ENCODE measurements at places on chromosomes 12 and 14. TPM values are rescaled to one million over a fixed set of nuclear protein-coding genes. Genes with fewer than 3 reads are reported as not detected.
A peak's percentile ranks its signal among the peaks of the same experiment; 100 is the strongest.

DNA sequence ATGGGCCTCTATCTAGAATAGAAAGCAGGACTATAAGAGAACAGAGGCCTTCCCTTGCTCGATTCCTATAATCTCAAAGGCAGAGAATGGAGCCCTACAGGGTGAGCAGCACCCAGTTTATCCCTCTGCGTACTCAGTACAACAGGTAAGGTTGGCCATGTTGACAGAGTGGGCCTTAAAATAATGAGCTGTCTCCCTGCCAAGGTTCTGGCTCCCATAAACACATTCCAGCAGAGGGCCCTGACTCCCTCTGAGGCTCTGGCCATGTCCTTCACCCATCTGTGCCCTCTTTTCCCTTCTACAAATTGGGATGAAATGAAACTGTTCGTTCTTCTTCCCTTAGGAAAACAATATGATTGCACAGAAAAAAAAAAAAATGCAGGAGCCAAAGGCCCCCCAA lies 16.9 kb upstream of the PNMA1 start:
- peaks cover 24% of the 10 kb centered on the region for H3K4me1 ChIP-seq
- H3K27me3 ChIP-seq = no peaks in the 10 kb centered on the region
- H3K4me3 ChIP-seq = no peak overlapping the region
- H3K27ac ChIP-seq = no peak overlapping the region
- DNase-seq = no peak

DNA sequence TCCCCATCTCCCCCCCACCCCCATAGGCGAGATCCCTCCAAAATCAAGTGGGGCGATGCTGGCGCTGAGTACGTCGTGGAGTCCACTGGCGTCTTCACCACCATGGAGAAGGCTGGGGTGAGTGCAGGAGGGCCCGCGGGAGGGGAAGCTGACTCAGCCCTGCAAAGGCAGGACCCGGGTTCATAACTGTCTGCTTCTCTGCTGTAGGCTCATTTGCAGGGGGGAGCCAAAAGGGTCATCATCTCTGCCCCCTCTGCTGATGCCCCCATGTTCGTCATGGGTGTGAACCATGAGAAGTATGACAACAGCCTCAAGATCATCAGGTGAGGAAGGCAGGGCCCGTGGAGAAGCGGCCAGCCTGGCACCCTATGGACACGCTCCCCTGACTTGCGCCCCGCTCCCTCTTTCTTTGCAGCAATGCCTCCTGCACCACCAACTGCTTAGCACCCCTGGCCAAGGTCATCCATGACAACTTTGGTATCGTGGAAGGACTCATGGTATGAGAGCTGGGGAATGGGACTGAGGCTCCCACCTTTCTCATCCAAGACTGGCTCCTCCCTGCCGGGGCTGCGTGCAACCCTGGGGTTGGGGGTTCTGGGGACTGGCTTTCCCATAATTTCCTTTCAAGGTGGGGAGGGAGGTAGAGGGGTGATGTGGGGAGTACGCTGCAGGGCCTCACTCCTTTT lies 2.7 kb downstream of the GAPDH start:
- H3K4me3 ChIP-seq = peak overlapping the region; percentile 94
- H3K4me1 ChIP-seq = peaks cover 60% of the 10 kb centered on the region
- H3K27ac ChIP-seq = peak overlapping the region; percentile 99
- peak; percentile 14 for DNase-seq
- H3K36me3 ChIP-seq = peaks cover 50% of the 10 kb centered on the region

DNA sequence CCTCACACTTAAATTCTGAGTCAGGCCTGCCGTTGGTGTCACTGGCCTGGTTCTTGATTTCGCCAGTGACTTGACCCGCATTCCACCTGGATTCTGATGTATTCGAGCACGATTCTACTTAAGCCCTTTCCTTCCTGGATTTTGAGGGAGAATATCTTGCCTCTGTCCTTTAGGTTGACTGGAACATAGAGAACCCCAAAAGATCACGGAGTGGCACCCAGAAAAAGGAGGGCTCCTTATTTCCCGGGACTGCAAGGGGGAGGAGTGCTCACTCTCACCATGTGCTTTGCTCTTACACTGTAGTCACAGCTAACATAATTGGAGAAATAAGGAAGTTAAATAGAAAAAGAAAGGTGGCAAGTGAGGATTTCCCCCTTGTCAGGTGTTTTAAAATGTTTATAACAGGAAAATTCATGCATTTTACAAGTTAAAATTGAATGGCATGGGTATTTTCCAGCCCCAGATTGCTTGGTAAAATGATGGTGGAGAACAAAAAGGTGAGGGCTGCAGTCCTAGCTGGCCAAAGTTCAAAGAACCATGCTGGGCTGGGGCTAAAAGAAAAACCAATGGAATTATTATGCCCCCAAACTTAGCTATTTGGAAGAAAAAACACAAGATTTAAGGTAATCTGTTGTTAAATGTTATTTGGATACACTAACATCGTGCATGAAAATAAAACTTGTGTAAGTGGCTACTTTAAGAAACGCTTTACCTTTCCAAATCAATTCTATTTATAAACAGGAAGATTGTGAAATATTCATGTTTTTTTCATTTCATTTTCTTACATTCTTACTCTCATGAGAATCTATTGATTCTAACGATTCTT lies 8.9 kb downstream of the FOXA1 start:
- H3K4me3 ChIP-seq = no peak overlapping the region
- no peak overlapping the region for H3K27ac ChIP-seq
- peaks cover 6% of the 10 kb centered on the region for H3K36me3 ChIP-seq
- no peak for DNase-seq

DNA sequence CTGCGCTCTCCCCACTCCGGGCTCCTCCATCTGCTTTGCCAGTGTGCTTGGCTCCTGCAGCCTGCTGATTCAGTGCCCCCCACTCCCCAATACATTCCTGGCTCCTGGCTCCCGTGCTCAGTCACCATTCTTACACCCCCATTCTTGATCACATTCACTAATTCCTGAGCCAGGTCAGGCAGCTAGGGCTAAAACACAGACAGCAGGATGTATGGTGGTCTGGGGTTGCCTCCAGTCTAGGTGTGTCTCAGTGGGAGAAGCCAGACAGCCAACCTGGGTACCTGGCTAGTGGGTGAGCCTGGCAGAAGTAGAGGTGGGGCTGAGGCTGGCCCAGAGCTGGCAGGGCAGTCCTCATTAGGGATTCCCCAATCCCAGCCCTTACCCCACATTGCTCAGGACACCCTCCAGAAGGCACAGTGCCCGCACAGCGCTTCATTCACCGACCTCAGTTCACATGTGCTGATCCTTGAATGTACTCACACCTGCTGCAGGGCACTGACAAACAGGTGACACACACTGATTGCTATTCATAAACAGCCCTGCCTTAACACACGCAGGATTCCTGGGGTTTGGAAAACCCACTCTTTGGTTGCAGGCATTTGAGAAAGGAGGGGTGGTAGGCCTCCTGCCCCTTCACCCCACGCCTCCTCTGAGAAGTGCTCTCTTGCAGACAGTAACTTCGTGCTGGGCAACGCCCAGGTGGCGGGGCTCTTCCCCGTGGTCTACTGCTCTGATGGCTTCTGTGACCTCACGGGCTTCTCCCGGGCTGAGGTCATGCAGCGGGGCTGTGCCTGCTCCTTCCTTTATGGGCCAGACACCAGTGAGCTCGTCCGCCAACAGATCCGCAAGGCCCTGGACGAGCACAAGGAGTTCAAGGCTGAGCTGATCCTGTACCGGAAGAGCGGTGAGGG lies 1.7 kb downstream of the KCNH3 start:
- no peaks in the 10 kb centered on the region for H3K36me3 ChIP-seq
- DNase-seq = no peak
- H3K27me3 ChIP-seq = peaks cover 26% of the 10 kb centered on the region
- peaks cover 13% of the 10 kb centered on the region for H3K4me1 ChIP-seq
- peak overlapping the region; percentile 13 for H3K4me3 ChIP-seq
- no peak overlapping the region for H3K27ac ChIP-seq

- H3K4me3 ChIP-seq = no peak overlapping the region
- no peaks in the 10 kb centered on the region for H3K27me3 ChIP-seq
- H3K4me1 ChIP-seq = no peaks in the 10 kb centered on the region
- no peak overlapping the region for H3K27ac ChIP-seq
These were observed 2.5 kb downstream of the MYH6 start for GRCh38 chr14:23405516-23406025.

DNA sequence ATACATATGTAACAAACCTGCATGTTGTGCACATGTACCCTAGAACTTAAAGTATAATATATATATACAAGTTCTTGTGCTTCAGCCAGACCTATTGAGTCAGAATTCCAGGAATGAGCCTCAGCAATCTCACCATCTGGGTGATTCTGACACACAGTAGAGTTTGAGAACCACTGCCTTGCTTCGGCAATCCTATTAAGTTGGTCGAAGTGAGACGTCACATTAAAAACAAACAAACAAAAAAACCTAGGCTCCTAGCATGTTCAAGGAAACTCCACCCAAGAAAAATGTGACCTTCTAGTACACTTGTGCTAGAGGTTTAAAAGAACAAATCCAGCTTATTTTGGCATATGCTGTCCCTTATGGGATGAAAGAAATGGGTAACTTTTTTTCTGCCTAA lies 115.8 kb downstream of the SINHCAF start:
- no peaks in the 10 kb centered on the region for H3K36me3 ChIP-seq
- no peak overlapping the region for H3K4me3 ChIP-seq
- H3K27ac ChIP-seq = no peak overlapping the region
- no peak for DNase-seq

DNA sequence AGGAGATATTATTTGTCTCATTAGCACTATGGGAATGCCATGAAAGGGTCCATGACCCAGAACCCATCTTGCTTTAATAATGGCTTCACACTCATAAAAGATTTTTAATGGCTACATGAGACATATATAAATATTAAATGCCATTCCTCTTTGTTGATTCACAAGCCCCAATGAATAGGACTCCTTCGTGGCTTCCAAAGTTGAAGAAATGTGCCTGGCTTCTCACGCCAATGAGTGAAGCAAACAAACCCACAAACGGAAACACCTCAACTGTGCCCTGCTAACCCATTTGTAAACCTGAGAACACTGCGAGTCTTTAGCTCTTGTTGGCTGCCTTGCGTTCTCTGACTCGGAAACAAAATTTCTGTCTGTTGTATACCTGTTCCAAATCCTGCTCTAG lies 381.7 kb upstream of the DDHD1 start:
- no peaks in the 10 kb centered on the region for H3K4me1 ChIP-seq
- no peaks in the 10 kb centered on the region for H3K27me3 ChIP-seq
- no peak for DNase-seq
- no peak overlapping the region for H3K27ac ChIP-seq
- H3K4me3 ChIP-seq = no peak overlapping the region

- no peak overlapping the region for H3K27ac ChIP-seq
- H3K36me3 ChIP-seq = peaks cover 43% of the 10 kb centered on the region
- H3K27me3 ChIP-seq = no peaks in the 10 kb centered on the region
- H3K4me3 ChIP-seq = no peak overlapping the region
- peaks cover 2% of the 10 kb centered on the region for H3K4me1 ChIP-seq
- DNase-seq = no peak
These were observed 25.0 kb downstream of the OTUB2 start for GRCh38 chr14:94051115-94051514.

DNA sequence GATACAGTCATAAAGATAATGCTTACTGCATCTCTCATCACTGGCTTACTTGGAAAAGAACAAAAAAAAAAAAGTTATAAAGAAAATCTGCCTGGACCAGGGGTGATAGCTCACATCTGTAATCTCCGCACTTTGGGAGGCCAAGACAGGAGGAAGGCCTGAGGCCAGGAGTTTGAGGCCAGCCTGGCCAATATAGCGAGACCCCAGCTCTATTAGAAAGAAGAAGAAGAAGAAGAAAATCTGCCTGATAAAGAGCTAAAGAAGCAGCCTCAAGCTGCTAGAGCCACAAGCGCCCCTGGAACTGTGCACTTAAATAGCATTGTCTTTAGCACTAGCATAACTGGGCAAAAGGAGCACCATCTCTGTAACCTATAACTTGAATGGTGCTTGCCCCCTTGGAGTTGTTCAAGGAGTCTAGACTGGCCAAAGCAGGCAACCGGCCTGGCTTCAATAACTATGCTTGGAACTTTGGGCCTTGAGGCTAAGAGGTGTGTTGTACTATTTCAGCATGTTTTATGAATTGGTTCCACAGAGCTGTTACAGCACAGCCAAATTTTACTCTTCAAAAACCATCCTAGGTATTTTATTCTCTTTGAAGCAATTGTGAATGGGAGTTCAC lies 53.2 kb downstream of the SINHCAF start:
- no peak overlapping the region for H3K4me3 ChIP-seq
- DNase-seq = no peak
- H3K27ac ChIP-seq = no peak overlapping the region
- no peaks in the 10 kb centered on the region for H3K4me1 ChIP-seq

DNA sequence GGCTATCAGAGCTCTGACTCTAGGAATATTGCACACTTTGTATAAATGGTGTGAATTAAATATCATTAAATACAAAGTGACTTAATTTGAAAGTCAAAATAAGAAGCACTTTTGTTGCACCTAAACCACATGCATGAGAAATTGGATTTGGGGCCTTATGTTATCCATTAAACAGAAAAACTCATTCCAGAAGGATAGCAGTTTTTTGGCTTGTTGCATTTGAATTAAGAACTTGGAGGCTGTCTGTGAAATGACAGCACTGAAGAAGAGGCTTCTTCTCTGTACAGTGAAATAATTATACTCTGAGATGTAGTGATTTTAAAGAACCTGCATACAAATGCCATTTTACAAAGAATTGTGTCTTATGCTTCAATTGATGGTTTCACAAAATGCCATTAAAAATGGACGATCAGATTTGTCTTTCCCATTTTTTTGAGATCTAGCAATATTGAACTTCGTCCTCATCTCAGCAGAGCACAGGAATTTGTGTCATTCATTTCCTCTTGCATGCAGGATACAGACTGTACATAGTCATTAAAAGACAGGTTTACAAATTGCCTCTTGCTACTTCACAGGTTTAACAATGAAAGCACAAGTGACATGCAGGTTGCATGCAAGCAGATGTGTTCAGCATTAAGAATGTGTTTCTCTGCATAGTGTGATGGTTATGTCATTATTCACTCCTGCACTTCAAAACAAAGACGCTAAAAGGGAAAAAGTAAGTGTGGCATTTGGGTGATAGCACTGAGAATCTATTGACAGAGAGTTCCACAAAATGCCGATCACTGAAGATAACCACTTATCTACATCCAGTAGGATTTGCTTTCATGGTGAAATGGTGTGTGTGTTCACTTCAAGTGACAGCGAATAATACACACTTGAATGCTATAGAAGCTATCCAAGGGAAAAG lies 35.9 kb upstream of the PYGL start:
- H3K27ac ChIP-seq = no peak overlapping the region
- no peak overlapping the region for H3K4me3 ChIP-seq
- DNase-seq = no peak
- H3K27me3 ChIP-seq = peaks cover 2% of the 10 kb centered on the region
- no peaks in the 10 kb centered on the region for H3K36me3 ChIP-seq

GRCh38 chr14:39469094-39469710 lies 37.0 kb upstream of the FBXO33 start:
- H3K27ac ChIP-seq = no peak overlapping the region
- no peaks in the 10 kb centered on the region for H3K4me1 ChIP-seq
- DNase-seq = peak; percentile 70
- H3K4me3 ChIP-seq = no peak overlapping the region
- H3K36me3 ChIP-seq = peaks cover 7% of the 10 kb centered on the region

Gene TMEM132C
- not detected for total RNA-seq

Gene EGLN3
- 0.48 TPM for total RNA-seq

Gene DPPA3
- not detected for total RNA-seq

Gene IGF1
- total RNA-seq = not detected

Gene TCTN2
- 3.0 TPM for total RNA-seq

Data from activated naive CD4-positive, alpha-beta T cell treated with anti-CD3 and anti-CD28 coated beads for 36 hours (primary cell).